ENCODE measurements at places on chromosomes 3 and 15. TPM values are rescaled to one million over a fixed set of nuclear protein-coding genes. Genes with fewer than 3 reads are reported as not detected.

GRCh38 chr3:55169161-55169560, 241.3 kb upstream of the LRTM1 start:
- no peaks in the 10 kb centered on the region for H3K27me3 ChIP-seq
- H3K27ac ChIP-seq: no peak overlapping the region
- no peaks in the 10 kb centered on the region for H3K36me3 ChIP-seq
- no peak for DNase-seq

DNA sequence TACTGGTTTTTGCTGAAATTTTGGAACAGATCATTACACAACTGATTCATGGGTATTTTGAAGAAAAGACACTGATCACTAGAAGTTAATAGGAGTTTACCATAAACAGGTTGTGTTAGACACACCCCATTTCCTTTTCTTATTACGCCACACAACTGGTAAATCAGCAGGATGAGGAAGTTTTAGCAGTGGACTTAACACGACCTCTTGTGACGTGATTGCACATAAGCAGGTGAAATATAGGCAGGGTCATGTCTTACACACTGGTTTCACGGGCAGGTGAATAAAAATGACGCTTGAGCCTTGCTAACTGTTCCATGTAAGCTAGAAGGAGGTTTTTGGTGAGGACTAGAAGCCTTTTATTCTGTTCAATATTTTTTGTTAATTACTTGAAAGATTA, 27.1 kb upstream of the TPRG1 start:
- H3K4me3 ChIP-seq: no peak overlapping the region
- peak; percentile 54 for DNase-seq
- no peaks in the 10 kb centered on the region for H3K36me3 ChIP-seq

DNA sequence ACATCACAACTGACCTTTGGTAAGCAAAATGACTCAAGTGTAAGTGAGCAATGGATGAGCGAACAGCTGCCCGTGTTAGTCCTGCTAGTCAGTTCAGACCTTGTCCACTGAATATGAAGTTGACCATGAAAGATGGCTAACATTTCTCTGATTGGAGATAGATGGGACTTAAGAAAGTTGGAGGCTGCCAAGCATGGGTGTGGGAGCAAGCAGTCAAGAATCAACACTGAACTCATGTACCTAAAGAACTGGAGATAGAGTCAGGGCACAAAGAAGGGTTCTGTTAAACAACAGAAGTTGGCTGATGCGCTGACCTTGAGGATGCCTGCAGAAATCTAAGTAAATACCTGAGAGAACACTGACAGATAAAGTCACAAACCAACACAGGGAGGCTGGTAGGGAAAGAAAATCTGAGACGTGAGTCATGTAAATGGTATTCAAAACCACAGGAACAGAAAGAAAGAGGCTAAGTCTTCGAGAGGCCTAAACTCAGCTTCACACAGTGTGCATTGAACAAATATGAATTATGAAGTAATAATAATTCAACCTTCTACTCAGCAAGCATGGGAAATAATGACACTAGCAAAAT, 30.7 kb upstream of the ANPEP start:
- no peak for DNase-seq
- no peak overlapping the region for H3K27ac ChIP-seq
- H3K36me3 ChIP-seq: no peaks in the 10 kb centered on the region
- no peaks in the 10 kb centered on the region for H3K27me3 ChIP-seq
- no peak overlapping the region for H3K4me3 ChIP-seq

GRCh38 chr3:174783502-174783901, 75.6 kb upstream of the NAALADL2 start:
- H3K27me3 ChIP-seq: no peaks in the 10 kb centered on the region
- no peak for DNase-seq
- no peak overlapping the region for H3K27ac ChIP-seq
- no peaks in the 10 kb centered on the region for H3K4me1 ChIP-seq
- no peaks in the 10 kb centered on the region for H3K36me3 ChIP-seq

- no peak overlapping the region for H3K4me3 ChIP-seq
- H3K4me1 ChIP-seq: no peaks in the 10 kb centered on the region
- no peaks in the 10 kb centered on the region for H3K36me3 ChIP-seq
These were observed 70.0 kb upstream of the HEG1 start for GRCh38 chr3:125125821-125126245.

DNA sequence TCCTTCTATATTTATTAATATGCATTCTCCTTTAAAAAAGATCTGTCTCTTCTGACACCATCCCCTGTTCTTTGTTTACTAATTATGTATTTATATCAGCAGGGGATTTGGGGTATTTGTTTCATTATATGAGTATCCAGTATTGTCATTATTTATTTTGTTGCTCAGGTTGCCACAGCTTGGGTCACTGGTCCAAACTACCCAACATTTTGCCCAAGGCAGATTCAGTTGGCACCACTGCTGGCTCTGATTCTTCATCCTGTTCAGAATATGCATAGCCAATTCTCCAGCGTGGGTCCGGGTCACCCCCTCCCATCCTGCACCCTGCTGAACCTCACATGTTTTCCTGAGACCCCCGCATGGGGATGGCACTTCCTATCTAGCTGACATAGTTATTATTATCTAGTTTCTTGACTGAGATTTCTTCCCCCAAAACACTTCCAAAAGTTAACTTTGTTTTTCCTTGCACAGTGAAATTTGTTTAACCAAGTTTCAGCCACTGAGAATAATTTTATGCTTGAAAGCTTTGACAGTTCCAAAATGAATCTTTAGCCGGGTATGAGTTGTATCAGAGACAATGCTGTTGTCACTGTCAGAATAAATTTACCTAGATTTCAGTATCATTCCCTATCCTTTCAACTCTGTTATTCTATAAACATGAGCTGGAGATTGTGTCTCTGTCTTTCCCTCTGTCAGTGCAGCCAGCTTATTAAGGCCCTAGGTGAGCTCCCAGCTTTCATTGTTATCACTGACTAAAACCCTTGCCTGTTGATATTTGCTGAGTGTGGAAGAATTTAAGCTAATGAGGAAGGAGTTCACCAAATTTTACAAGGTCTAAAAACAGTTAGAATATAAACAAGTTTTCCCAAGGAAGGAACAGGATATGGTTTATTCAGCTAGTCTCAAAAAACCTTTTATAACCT, 70.3 kb downstream of the TGFBR2 start:
- no peaks in the 10 kb centered on the region for H3K27me3 ChIP-seq
- no peak for DNase-seq

SLC6A1 gene
- 5.0 TPM for total RNA-seq

HES1 gene
- total RNA-seq: 33.4 TPM

PP2D1 gene
- not detected for total RNA-seq
